ENCODE measurements at places on chromosomes 7 and 10.
A peak's percentile ranks its signal among the peaks of the same experiment; 100 is the strongest.

DNA sequence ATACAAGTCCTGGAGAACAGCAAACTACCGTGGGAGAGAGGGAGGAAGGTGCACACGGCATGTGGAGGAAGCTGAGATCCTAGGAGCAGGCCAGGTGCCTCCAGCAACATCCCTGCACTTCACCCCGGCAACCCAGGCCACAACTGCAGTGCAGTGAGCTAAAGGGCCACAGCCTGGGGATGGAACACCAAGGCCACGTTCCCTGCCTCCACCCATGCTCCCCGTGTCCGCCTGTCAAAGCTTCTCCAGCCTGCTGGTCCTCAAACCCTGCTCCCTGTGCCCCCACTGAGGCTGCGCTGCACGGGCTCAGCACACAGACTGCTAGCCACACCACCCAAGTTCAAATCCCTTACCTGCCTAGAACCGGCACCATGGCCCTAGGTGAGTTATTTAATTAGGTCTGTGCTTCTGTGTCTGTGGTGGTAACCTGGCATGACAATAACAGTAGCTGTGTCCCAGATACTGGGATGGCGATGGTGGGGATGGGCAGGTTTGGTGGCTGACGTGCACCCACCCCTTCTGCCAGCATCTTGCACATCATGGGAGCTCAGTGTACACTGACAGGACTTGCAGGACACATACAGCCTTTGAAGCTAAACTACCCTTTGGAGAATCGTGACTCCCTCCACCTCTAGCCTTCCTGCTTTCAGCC lies 85.5 kb downstream of the FAM53B start:
- DNase-seq = no peak

- DNase-seq = no peak
Observed at GRCh38 chr10:96632974-96633710, 46.3 kb upstream of the TM9SF3 start.

DNA sequence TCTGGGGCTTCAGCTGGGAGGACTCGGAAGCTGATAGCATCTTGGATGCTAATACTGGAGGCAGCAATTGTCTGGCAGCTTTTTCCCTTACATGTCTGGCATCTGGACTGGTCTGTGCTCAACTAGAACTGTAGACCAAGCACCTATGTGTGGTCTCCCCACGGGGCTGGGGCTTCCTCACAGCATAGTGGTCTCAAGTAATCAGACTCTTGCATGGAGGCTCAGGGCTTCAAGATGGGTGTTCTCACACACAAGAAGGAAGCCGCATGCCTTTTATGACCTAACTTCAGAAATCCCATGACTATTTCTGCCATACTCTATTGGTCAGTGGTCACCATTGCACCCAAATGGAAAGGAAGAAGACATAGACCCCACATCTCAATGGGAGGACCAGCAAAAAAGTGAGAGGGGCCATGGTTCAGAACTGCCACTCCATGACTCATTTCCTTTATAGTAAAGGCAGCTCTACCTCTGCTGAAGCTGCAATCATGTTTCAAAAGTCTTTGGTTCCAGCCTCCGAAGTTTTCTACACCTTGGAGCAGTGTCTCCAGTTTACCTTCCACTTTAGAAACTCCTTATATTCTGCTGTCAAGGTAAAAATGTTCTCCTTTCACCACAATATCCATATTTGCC lies 14.7 kb downstream of the AOC1 start:
- DNase-seq = no peak

DNA sequence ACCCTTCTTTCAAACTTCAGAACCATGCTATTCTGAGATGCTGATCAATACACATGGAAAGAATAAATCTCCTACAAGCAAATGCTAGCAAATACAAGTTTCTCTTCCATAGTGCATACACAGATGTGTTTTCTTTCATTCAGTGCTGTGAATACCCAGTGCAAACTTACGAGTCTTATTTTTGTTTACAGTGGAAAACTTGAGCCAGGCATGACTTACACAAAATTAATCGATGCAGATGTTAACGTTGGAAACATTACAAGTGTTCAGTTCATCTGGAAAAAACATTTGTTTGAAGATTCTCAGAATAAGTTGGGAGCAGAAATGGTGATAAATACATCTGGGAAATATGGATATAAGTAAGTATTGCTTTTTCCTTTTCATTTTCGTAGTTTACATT lies 48.8 kb downstream of the PNLIPRP3 start:
- no peak for DNase-seq

- no peak for DNase-seq
Observed at GRCh38 chr10:905503-905902, 26.0 kb downstream of the LARP4B start.

DNA sequence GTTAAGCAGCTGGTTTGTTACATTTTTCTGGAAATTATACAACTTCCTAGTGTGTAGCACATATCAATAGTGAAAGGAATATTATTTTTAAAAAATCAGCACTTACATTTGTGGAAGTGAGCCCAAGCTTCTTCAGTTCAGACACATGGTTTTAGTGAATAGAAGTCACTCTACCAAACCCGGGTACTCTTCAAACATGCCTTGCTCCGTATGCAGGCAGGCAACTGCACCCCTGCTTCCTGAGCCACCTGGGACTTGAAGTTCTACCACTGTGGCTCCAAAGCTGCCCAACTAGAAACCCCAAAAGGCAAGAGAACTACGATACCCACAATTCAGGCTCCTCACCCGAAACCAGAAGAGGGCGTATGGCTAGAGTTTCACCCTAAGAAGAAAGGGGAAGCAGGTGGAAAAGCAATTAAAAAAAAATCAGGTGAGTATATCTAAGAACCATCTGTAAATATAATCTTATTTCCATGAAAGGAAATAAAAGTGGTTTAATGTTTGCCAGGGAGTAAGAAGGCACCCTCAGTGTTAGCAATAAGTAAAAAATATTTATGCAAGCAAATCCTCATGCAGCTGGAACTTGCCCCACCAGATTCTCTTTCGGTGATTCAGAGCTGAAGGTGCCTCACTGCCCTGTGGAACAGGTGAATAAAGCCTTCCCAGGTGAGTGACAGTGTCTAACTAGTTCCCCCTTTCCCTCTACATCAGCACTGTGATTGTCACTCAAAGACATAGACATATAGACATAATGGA lies at the start of gene MACC1:
Gene MACC1, minus strand, starts transcription at position 192 of the 756 bp plus-strand sequence. CDS start 55,522 bp downstream, outside the sequence.
- DNase-seq = no peak

GRCh38 chr7:105808703-105809590 lies 67.5 kb downstream of the ATXN7L1 start:
- peak; percentile 81 for DNase-seq

GRCh38 chr10:127013691-127014473 lies 108.7 kb downstream of the DOCK1 start:
- DNase-seq = no peak

GRCh38 chr10:43055991-43056567 lies 20.8 kb upstream of the RET start:
- no peak for DNase-seq

DNA sequence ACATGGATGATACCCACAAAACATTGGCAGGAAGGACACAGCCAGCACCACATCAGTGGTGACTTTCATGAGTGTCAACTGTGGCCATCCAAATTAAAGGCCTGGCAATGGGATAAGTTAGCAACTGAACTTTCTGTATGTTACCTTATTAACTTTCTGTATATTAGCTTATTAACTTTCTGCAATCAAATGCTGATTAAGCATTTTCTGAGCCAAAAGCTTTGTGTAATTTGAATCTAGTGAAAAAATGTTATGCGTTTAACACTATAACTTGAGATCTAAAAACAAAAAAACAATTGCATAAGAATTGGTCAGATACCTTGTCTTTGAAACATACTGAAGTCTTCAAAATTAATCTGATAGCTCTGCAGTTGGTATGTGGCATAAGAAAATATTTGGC lies 159.3 kb downstream of the ZNF33B start:
- DNase-seq = no peak

GRCh38 chr10:131858583-131859340 lies 42.0 kb upstream of the PPP2R2D start:
- no peak for DNase-seq

All from stimulated activated CD4-positive, alpha-beta T cell treated with anti-CD3 and anti-CD28 coated beads, Interleukin-4, amount 100 ng/mL, for 48 hours (primary cell).